ENCODE measurements at places on chromosomes 1 and 21. TPM values are rescaled to one million over a fixed set of nuclear protein-coding genes. Genes with fewer than 3 reads are reported as not detected.

- no peak for DNase-seq
Measured at GRCh38 chr21:22711636-22712035, 1713.4 kb downstream of the NCAM2 start.

- DNase-seq: no peak
Measured at GRCh38 chr1:24921938-24922662, 8.0 kb downstream of the RUNX3 start.

DNA sequence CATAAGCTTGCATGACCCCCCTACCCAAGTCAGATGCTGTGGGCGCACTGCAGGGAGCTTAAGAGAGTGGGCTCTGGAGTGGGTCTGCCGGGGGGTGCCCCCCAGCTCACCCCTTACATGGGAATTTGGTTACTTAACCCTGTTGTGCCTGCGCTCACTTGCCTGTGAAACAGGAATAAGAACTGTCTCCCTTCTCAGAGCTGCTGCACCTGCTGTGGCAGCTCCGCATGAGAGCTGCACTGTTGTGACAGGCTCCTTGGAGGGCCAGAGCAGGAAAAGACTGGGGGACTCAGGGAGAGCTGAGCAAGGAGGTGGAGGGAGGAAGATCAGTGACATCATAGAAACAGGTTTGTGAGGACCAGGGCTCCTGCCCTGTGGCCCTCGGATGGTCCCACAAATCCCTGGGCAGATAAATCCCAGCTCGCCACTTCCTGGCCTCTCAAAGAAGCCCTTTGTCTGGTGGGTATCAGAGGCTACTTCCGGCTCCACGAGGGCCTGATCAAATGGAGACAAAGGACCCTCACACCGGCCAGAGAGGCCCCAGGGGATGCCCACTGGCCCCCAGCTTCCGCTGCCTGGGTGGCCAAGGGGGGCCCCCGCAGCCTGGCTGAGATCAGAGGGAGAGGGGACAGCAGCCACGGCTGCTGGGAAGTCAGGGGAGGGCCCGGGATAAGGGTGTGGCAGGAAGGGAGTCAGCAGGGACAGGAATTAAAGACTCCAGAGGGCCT, 28.9 kb upstream of the LAPTM5 start:
- DNase-seq: peak; percentile 70

- peak; percentile 54 for DNase-seq
Measured at GRCh38 chr1:36553591-36554322, 71.0 kb upstream of the CSF3R start.

DNA sequence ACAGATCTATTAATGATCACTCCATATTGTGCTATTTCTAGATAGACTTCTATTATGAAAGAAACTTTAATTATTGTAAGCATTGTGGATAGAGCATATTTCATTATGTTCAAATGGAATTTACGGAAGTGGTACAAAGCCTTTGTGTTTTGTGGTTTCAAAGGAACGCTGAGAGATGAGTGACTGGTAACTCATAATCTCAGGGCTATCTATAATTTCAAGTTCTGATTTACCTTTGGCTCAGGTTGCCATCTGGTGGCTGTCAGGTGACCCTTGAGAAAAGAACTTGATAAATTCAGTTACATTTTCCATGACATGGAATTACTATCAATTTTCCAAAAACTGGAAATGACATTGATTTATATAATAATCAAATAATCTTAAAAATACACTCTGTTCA, 12.2 kb downstream of the NTNG1 start:
- peak; percentile 55 for DNase-seq

GRCh38 chr1:9413877-9414213, 121.2 kb downstream of the SPSB1 start:
- no peak for DNase-seq

- DNase-seq: no peak
Measured at GRCh38 chr1:196608390-196609369, at the start of gene KCNT2. TSS of gene KCNT2 (minus strand) at chr1:196608440. CDS start at chr1:196608309, 131 bp downstream.

- peak; percentile 89 for DNase-seq
Measured at GRCh38 chr1:89953131-89953626, 41.7 kb upstream of the ZNF326 start.

DNA sequence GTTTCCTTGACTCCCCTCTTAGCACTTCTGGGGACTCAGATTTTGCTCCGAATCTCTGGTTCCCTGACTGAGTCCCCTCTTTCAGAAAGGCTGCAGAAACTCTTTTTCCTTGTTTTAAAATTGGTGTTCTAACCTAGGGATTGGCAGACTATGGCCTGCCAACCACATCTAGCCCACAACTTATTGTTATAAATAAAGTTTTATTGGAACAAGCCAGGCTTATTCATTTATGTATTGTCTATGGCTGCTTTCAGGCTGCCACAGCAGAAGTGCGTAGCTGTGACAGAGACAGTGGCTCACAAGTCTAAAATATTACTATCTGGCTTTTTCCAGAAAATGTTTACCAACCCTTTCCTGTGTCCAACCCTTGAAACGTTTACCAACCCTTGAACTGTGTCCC, 81.7 kb downstream of the IER5 start:
- DNase-seq: no peak

- no peak for DNase-seq
Measured at GRCh38 chr1:83905315-83905907, 93.5 kb downstream of the TTLL7 start.

- DNase-seq: no peak
Measured at GRCh38 chr1:1601564-1602303, 1.8 kb upstream of the FNDC10 start.

DNA sequence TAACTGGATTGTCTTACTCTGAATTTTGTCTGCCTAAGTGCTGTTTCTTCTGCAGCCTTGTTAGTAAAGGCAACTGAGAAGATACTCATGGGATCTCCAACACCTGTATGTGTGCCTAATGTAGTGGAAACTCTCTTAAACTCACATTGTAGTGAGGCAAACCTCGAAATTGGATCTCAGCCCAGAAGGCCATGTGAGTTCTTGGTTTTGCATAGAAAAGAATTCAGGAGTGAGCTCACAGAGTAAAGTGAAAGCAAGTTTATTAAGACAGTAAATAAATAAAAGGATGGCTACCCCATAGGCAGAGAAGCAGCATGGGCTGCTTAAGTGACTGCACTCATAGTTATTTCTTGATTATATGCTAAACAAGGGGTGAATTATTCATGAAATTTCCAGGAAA, 1344.7 kb downstream of the NCAM2 start:
- peak; percentile 27 for DNase-seq

DNA sequence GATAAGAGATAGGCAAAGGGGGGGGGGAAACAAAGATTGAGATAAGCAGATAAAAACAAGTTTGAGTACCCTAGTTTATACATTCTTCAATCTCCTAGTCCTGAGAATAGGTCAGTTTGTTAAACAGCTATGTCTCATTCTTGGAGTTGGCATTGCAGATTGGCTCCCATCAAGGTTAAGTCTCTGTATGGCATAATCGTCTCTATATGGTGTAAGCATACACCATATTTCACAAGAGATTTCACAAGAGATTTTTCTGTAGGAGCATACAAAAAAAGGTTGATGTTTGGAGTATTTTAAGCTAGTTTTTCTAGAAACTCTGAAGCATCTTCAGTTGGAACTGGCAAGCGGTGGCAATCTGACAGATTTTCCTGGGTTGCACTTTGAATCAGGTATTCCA, 35.8 kb downstream of the NCAM2 start:
- DNase-seq: no peak

- DNase-seq: no peak
Measured at GRCh38 chr21:28972398-28972797, 20.3 kb downstream of the LTN1 start.

DNA sequence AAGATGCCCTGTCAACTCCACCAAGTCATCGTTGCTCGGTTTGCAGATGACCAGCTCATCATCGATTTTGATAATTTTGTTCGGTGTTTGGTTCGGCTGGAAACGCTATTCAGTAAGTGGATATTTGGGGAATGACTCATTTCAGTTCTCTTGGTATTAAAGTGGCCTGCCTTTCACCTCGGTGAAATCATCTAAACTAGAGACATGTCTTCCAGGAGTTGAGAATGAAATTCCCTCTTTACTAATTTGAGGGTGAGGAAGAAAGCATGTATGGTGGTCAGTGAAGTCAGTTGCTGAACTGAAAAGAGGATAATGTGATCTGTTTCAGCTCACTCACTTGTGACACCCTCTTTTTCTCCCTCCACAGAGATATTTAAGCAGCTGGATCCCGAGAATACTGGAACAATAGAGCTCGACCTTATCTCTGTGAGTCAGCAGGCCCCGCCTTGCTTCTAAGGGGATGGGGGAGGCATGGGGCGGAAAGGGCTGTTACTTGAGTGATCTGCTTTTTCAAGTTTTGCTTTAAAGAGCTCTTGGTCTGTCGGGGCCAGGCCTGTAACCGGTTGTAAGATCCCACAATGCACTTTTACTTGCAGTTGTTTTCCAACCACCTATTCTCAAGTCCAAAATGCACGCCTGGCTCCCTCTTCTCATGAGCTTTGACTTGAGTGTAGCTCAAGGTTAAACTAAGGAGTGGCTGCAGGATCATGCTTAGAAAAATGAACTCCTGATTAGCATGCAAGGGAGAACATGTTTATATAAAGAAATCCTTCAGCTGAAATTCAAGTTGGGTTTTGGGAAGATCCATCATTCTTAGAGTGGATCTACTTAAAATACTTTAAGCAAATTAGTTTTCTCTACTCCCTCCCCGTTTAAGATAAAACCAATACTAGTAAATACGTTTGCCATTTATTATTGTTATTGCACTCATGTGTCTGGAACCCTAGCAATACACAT, 59.8 kb downstream of the CAPN2 start:
- peak; percentile 91 for DNase-seq

- DNase-seq: no peak
Measured at GRCh38 chr1:223242971-223243370, 99.9 kb upstream of the TLR5 start.

- DNase-seq: peak; percentile 11
Measured at GRCh38 chr21:15935530-15935929, 205.7 kb downstream of the USP25 start.

GRCh38 chr21:41059871-41060270, 108.1 kb upstream of the BACE2 start:
- no peak for DNase-seq

GRCh38 chr1:219459351-219460080, 153.4 kb downstream of the ZC3H11B start:
- DNase-seq: no peak

- DNase-seq: peak; percentile 55
Measured at GRCh38 chr1:8987881-8988617, 38.2 kb downstream of the SLC2A7 start.

GRCh38 chr1:223097713-223098112, 45.3 kb downstream of the TLR5 start:
- DNase-seq: no peak

Gene VASH2
- total RNA-seq: 0.42 TPM

Gene CNN3
- total RNA-seq: 346 TPM

Gene CELA2B
- total RNA-seq: not detected

Gene RGS13
- total RNA-seq: not detected

Gene IFFO2
- 20.1 TPM for total RNA-seq

Gene MAP3K6
- total RNA-seq: 7.9 TPM

Gene LINGO4
- total RNA-seq: not detected

Gene ZNF593
- total RNA-seq: 51.1 TPM

Gene A3GALT2
- total RNA-seq: not detected

Gene VWA1
- 0.23 TPM for total RNA-seq

Gene OPTC
- not detected for total RNA-seq

Gene LHX4
- 0.72 TPM for total RNA-seq

Gene SLAMF1
- total RNA-seq: 0.03 TPM
